T-cell (primary cell): ENCODE measurements at places on chromosomes 1 and 21.
A peak's percentile ranks its signal among the peaks of the same experiment; 100 is the strongest.

DNA sequence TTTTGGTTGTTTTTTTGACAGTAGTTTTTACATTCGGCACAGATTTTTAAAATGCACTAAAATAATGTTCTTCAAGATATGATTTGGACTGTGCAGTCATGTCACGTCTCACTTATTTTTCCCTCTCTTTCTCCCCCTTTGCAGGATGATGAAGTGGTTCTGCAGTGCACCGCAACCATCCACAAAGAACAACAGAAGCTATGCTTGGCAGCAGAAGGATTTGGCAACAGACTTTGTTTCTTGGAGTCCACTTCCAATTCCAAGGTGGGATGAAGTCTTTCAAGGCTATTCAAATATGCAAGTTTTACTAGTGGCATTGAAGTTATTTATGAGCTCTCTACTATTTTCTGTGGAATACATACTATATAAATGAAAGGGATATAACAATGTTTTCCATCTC, 228.4 kb downstream of the RYR2 start:
- no peak for DNase-seq

GRCh38 chr1:180926164-180926981, 13.7 kb downstream of the KIAA1614 start:
- no peak for DNase-seq

DNA sequence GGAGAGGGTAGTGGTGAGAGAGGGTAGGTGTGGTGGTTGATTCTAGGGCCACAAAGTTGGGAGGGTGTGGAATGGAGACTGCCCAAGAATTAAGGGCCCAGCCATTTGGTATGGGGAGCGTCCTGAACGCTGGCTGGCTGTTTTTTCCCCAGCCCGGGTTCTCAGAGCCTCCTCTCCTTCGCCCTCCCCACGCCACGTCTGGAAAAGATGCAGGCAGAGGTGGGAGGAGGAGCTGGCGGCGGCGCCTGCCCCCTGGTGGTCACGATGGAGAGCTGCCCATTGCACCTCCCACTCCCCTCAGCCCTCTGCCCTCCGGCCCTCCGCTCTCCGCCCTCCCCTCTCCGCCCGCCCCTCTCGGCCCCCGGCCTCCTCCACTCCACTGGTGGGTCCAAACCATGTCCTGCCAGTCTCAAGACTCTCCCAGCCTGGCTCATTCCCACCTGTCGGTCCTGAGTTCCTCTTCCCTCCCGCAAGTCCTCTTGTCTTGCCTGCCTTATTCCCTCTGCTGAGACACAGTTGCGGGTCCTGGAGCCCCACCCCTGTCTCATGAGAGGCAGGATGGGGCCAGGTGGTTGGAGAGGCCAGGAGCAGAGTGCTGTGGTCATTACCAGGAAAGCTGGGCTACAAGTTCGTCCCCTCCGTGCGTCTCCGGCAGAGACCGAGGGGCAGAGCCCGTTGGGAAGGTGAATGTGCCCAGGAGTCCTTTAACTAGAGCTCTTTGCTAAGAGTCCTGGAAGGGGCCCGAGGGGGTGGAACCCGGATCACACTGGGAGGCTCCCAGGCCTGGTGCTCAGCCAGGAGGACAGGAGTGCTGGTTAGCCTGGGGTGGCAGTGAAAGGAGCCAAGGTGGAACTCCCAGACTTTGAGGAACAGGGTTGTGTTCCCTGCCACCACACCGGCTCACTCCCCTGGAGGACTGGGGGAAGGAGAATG, 22.6 kb downstream of the ETNK2 start:
- DNase-seq = peak; percentile 24

DNA sequence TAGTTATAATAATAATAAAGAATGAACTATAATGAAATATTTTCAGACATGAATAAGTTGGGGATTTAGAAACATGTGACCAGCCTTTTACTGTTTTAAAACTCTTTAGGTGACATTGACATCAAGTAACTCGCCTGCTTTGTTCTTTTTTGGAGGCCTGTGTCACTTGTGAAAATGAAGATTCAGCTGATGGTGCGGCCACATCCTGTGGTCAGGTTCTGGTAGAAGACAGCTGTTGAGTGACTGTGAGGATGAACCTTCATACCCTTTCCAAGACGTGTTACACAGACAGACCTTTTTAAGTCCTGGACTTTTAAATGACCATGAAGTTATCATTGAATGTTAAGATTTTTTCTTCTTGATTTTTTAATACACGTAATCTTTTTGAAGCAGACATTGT, 10.3 kb downstream of the UTS2 start:
- no peak for DNase-seq

GRCh38 chr1:15020943-15021745, 132.4 kb upstream of the TMEM51 start:
- no peak for DNase-seq

- no peak for DNase-seq
These were observed 412.1 kb downstream of the LTN1 start for GRCh38 chr21:28580585-28580984.

DNA sequence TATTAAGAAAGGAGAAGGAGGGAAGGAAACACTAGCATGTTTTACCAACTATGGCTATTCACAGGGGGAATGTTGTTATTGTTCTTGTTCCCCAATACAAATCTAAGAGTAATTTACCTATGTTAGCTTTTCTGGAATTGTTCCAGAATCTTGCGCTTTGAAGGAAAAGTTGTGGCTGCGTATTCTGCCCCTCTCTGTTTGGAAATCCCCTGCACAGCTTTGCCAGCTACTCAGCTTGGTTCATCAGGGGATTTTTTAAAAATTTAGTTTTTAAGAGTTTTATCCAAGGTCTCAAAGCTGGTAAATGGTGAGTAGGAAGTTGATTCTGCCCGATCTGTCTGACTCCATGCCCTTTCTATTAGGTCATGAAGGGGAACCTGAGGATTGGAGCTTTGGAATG, 9.5 kb upstream of the IRF6 start:
- DNase-seq = no peak

DNA sequence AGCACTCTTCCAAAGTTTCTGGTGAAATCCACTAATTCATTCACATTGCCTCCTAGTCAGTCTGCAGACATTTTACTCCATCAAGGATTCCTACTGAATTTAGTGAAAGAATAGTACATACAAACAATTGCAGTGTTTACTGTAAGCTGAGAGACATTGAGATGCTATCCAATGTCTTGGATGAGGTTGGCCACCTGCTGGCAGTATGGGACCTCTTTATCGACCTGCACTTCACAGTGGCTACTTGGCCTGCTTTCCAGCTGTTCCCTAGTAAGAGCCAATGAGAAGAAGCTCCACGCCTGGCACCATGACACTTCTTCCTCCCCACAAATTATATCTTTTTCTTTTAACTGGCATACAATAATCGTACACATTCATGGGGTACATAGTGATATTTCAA, 51.5 kb upstream of the LRIF1 start:
- no peak for DNase-seq

DNA sequence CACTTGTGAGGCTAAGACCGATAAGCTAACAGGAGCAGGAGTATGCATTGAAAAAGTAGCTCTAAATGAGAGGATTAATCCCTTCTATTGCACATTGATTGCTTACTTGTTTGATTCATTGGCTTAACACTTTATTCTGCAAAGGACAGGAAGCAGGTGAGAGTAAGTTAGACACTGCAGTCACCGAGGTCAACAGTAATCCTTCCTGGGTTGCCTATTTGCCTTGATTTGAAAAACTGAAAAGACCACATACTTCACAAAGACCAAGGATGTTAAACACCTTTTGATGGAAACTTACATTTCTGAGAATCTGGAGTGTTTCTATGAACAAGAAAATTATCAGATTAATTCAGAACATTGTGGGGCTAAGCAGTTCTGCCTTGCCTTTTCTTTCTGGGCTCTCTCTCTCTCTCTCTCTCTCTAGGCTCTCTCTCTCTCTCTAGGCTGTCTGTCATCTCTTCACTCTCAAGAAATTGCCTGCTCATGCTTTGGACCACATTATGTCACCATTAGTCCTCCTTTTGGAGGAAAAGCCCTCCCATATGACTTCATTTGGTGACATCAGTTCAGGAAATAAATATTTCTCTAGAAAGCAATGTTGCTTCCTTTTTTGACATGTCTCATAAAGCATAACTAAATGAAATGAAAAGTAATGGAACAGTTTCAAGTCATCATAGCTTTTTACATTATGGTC, 103.8 kb downstream of the TNFSF18 start:
- DNase-seq = no peak

DNA sequence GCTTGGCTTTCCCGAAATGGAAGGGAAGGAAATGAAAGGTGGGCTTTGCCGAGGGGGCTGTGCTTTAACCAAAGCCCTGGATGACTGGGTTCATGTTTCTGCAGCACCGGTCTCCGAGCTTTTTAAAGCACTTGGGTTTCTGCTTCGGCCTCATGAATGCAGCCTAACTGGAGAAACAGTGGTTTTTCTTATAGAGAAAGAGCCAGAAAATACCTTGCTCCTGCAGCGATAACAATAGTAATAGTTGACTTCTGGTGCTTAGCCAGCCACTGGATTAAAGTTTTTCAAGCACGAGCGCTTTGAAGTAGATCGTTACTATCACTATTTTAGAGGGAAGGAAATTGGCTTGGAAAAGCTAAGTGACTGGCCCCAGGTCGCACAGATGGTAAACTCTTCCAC, 500 bp upstream of the DOCK7 start:
- DNase-seq = no peak

GRCh38 chr1:5514527-5515183, 477.6 kb downstream of the NPHP4 start:
- DNase-seq = peak; percentile 66

DNA sequence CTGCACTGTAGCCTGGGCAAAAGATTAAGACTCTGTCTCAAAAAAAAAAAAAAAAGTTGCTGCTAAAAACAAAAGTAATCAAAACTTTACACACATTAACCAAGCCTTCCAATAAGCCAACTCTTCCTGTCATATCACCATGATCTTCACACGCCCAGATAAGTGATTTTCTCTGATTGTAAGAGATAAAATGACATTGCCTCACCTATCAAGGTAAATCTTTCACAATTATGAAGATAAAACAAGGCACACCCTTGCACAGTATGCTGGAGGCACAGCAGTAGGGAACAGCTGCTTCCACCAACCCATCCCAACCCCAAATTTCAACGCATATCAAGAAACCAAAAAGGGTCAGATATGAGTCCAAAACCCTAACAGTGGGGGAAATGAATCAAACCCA, 8.8 kb upstream of the TIAM1 start:
- DNase-seq = no peak
